ENCODE measurements at places on chromosomes 12 and 14.

- DNase-seq: no peak
These were observed 798 bp downstream of the PDZRN4 start for GRCh38 chr12:41188841-41189394.

GRCh38 chr14:24952851-24953666 lies 96.9 kb downstream of the STXBP6 start:
- no peak for DNase-seq

DNA sequence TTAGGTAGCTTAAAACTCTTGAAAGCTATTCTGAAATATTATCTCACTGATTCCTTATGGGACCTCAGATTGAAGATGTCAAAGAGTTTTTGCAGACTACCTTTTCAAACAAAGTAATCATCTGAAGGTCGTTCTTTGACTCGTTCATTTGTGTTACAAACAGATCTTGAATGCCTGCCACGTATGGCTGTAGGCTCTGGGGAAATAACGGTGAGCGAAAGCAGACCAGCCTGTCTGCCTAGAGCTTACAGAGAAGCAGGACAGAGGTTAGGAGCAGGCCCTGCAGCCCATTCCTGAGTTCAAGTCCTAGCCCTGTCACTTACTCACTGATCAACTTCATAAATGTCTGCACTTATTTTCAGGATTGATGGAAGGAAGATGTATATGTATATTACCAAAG lies 83.6 kb downstream of the FLRT2 start:
- DNase-seq: no peak

GRCh38 chr12:64583771-64584421 lies 26.4 kb upstream of the RASSF3 start:
- DNase-seq: no peak

- no peak for DNase-seq
These were observed 153.1 kb downstream of the ALG10B start for GRCh38 chr12:38469715-38470114.

DNA sequence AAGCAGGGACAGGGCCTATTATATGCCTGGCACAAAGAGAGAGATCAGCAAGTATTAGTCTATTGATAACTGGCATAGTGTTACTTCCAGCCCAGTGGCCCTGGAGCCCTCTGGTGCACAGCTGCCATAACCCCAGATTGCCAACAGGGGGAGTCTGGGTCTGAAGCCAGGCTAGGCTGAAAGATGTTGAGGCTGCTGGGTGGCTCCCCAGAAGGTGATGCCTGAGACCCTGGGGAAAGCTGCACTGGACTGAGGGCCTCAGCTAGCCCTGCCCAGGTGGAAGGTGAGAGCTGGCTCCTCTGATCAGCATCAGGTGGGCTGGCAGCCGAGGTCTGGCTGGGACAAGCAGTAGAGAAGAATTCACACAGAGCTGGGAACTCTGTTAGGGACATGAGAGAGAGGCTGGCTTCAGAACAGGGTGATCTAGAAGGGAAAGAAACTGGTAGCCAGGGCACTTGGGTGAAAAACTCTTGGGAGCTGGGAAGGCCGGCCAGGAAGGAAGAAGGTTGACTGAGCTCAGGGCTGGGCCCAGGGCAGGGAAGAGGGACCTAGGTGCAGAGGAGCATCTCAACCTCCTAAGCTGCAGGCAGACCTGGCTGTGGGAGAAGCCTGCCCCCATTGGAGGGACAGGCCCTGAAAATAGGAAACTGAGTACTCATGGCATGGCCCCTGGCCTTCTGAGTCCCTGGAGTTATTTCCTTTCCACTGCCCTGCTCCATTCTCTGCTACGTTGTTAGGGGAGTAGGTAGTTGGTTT lies 3.9 kb downstream of the GZMH start:
- peak; percentile 11 for DNase-seq

- DNase-seq: no peak
These were observed 67.9 kb upstream of the RMST start for GRCh38 chr12:97394657-97395056.

GRCh38 chr14:23704890-23705289 lies 68.7 kb downstream of the DHRS2 start:
- DNase-seq: no peak

DNA sequence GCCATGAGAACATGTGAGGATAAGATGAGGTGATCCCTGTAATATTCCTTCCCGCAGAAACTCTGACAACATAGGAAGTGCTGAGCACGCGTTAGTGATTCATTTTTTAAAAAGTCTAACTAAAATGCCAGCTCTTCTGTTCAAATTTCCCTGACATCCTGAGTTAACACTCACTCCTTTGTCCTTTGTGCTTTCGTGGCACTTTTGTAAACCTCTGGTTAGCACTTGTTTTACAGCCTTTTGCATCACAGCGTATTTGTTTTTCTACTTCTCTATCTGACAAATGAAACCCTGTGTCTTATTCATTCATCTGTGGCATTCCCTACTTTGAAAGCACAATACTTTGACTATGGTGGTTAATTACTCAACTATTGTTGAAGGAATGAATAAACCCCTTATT lies 313.6 kb downstream of the NUAK1 start:
- no peak for DNase-seq
